ENCODE measurements at places on chromosomes 2 and 18.

- no peak for DNase-seq
These were observed 159.5 kb downstream of the RIF1 start for GRCh38 chr2:151569167-151569566.

GRCh38 chr18:27652480-27653121, 467.5 kb upstream of the CHST9 start:
- no peak for DNase-seq

DNA sequence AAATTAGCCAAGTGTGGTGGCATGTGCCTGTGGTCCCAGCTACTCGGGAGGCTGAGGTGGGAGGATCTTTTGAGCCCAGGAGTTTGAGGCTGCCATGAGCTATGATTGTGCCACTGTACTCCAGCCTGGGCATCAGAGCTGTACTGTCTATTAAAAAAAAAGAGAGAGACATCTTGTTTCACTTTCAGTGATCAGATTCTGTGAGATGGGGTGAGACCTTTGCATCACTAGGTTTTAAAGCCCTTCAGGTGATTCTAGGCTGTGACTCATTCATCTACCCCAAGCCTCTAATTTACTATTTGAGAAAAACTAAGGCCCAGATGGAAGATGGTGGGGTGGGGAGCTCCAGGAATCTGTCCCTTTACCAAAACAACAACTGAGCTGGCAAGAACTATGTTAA, 7.1 kb downstream of the C2orf92 start:
- no peak for DNase-seq

GRCh38 chr2:215110918-215111317, 27.5 kb downstream of the ABCA12 start:
- DNase-seq: no peak

DNA sequence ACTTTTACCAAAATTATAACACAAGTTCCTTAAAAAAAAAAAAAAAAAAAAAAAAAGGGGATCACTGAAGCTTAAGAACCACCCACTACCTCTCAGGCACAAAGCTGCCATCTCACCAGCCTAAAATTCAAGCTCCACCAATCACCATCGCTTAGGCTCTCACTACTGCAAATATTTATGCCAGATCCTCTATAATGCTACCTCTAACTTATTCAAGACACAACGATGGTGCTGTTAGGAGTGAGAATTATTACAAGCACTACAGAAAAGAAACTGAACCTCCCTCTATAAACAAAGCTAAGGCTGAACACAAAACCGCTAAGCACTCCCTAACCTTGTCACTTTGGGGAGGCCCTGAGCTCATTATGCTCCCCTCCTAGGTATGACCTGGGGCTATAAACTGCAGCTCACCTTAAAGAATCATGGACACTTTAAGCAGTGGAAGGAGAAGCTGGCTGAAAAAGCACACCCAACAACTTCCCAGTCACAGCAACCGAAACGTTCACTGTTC, 3.6 kb downstream of the FZD5 start:
- DNase-seq: no peak

GRCh38 chr2:204583773-204584172, 38.5 kb downstream of the PARD3B start:
- no peak for DNase-seq

DNA sequence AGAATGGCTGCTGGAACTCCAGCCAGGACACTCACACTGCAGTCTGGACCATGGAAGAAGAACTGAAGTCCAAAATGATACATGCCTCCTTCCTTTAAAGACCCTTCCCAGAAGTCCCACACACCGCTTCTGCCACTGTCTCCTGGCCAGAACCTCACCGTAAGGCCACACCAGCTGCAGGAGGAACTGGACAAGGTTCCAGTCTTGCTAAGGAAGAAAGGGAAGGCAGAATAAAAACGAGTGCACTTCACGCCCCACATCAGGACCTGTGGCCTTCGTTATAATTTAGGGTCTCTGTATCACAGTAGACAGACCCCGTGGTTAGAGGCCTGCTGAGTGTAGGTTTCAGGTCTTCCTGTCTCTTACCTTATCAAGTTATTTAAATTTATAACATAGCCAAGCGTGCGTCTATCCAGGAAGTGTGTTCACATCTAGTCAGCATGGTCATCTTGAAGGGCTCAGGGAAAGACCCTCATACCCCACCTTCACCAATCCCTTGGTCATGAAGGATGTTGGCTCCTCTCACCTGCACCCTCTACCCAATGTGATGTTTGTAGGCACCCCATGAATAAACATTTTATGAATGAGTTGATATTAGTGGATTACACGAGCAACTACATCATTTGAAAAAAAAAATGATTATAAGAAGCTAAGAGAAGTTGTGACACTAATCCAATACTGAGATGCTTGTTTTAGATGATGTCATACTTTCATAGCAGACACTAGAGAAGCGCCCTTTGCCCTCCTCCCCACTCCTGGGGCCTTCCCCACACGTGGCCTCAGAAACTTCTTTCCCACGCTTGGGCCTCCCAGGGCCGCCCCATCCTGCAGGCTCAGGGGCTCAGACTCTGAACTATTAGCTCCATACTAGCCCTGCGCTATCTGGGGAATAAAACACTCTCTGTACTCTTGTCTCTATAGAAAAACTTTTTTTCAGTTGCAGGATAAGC, 157.6 kb downstream of the FAM210A start:
- DNase-seq: no peak

GRCh38 chr2:196173505-196173904, 2.1 kb upstream of the STK17B start:
- no peak for DNase-seq

DNA sequence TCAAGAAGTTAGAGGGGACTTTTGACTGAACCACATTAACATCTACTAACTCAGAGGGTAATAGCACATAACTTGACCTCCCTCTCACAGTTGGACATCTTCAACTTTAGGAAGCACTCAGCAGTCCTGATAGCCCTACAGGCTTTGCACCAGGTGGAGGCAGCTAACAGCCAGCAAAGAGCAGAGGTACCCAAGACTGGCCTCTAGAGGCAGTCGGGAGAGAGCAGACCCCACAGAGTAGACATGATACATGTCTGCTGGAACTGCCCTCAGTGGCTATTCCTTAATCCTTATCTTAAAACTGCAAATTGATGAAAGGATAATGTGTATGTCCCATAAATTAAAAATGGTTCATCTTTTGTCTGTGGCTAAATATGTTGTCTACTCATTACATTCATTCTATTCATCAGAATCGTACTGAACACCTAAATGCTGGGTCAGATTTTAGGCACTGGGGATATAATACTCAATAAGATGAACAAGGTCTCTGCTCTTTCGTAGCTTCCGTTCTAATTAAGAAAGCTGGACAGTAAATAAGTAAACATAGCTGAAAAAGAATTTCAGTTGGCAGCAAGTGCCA, 49.8 kb downstream of the CAB39 start:
- peak; percentile 31 for DNase-seq

- DNase-seq: no peak
These were observed 26.2 kb downstream of the UNC50 start for GRCh38 chr2:98634406-98635092.

GRCh38 chr2:48954935-48955334, 199.4 kb downstream of the FSHR start:
- no peak for DNase-seq

DNA sequence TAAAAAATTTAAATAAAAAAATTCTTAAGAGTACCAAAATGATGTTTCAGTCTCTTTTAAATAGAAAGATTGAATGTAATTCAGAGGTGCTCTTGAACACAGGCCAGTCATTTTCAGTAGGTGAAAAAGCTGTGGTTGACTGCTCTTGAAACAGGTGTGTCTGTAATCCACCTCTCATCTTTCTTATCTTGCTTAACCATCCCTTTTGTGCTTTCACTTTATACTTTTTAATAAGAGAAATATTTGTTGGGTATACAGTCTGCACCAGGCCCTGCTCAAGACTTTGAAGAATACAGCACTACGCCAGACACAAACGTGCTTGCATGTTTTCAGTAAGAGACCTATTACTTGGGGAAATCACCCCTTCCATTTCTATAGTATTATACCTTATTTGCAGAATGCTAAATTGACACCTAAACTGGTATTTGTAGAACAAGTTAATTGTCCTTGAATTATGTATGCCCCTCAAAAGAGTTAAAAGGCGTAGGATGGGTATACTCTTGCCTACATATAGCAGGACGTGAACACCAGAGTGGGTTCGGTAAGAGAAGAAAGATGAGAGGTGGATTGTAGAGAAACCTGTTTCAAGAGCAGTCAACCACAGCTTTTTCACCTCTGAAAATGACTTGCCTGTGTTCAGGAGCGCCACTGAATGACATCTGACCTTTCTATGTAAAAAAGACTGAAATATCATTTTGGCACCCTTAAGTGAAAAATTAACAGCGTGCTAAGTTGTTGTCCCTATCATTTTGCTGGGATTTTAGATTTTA, 4.0 kb upstream of the RTN4 start:
- DNase-seq: no peak

- peak; percentile 85 for DNase-seq
These were observed 36.8 kb downstream of the DRC1 start for GRCh38 chr2:26438526-26438925.
